ENCODE measurements at places on chromosomes 1 and 21.

GRCh38 chr1:213905344-213905743 is 82.4 kb upstream of the PROX1 start:
- DNase-seq: no peak

DNA sequence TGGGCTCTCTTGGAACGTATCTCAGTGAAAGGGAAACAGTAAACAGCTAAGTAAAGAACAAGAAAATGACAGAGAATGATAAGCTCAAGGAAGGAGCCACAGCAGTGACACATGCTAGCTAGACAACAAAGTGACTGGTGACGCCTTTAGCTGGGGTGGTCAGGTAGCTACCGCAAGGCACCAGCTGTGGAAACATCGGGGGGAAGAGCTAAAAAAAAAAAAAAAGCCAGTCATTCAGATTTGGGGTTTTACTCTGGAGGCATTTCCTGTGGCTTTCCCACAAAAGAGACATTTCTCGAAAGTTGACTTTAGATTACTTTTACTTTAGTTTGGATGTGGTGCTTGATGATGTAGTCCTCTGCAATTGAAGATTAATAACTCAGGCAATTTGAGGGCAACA is 2.1 kb downstream of the FHAD1 start:
- DNase-seq: peak; percentile 65

- DNase-seq: no peak
Measured at GRCh38 chr1:36628804-36629203, 146.1 kb upstream of the CSF3R start.

GRCh38 chr21:44785620-44786335 is 15.8 kb downstream of the UBE2G2 start:
- no peak for DNase-seq

DNA sequence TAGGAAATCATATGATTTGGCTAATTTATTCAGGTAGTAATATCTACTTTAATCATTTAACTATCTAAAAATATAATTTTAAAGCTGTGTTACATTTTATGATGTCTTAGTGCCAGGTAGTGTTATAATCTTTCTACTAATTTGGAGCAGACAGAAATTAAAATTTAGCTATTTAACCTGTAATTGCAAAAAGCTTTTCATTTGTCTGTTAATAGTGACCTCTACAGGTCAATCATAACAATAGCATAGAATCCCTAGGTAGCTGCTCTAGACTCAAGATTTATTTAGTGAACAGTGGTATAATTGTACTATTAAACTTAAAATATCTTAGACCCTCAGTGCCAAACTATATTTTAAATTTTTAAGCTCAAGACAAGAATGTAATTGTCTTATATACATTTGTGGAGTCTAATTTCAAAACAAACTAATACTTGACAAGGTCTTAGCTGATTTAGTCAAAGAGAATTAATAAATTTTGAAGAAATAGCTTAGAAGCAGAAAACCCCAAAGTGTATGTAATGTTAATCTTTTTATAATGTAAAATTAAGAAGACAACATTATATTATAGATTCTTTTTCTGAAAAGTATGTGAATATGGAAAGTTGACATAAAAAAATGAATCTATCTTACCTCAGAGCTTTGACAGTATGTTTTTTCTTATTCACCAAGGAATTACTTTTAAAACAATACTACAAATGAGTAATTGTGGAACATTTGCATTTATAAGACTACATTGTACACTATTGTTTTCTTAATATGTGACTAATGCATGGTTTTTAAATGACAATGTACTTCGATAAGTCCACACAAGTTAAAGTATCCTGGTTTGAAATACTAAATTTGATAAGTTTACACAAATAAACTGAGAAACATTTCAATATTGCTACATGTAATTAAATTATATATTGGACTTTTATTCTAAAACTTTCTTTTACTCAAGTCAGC is 64.1 kb upstream of the RNPC3 start:
- no peak for DNase-seq

DNA sequence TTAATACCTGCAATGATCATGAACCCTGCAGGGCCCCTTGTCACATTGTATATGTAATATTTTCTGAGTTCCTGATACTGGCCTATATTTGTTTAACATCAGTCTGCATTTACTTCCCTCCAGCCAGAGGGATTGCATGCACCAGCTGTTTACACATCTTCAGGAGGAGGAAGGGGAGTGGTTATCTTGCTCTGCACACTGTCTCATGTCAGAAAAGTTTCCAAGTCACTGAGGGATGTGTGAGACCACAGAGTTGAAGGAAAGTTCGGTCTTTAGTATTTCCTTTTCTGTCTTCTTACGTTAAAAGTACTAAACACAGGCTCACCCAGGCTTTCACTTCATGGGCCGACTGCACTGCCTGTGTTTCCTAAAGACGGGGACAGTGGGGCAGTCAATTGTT is 574.1 kb downstream of the LMO4 start:
- DNase-seq: no peak

GRCh38 chr1:246324711-246325110 is 182.4 kb downstream of the SMYD3 start:
- DNase-seq: no peak

DNA sequence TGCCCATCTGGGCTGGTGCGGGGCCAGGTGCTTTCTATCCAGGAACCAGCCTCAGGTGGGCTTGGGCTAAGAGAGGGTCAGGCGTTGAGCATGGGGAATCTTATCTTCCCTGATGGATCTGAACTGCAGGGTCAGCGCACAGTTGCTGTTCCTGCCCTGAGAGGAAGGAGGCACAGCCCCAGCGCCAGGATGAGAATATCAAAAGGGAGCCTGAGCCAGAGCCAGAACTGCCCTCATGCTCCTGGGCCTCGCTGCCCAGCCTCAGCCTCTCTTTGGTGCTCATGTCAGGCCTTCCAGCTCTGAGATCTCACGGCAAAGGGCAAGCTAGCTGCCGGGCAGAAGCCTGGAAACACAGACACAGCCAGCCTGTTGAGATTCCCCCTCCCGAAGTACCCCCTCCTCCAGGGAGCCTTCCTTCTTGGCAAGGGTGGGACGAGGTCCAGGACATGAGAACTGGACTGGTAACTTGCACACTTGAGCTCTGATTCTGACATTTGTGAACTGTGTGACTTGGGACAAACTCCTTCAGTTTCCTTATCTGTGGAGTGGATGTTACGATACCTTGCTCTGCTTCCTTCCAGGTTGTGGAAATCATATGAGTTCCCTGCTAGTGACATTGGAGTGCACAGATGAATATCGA is 1.2 kb upstream of the LAD1 start:
- no peak for DNase-seq

- no peak for DNase-seq
Measured at GRCh38 chr1:75640137-75640536, 29.2 kb upstream of the SLC44A5 start.

DNA sequence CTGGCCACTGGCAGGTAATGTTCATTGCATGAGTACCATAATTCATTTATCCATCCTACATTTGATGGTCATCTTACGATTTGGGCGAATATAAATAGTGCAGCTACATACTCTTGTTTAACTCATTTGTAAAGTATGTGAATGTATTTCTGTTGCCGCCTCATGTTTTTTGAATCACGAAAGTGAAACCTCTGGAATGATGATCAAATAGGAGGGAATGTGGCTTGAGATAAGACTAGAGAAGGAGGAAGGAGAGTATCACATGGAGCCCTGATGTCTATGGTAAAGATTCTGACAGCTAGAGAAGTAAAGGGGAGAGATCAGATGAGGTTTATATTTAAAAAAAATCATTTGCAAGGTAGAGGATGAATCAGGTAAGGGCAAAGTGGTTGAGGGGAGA is 8.0 kb downstream of the MRPS14 start:
- no peak for DNase-seq

DNA sequence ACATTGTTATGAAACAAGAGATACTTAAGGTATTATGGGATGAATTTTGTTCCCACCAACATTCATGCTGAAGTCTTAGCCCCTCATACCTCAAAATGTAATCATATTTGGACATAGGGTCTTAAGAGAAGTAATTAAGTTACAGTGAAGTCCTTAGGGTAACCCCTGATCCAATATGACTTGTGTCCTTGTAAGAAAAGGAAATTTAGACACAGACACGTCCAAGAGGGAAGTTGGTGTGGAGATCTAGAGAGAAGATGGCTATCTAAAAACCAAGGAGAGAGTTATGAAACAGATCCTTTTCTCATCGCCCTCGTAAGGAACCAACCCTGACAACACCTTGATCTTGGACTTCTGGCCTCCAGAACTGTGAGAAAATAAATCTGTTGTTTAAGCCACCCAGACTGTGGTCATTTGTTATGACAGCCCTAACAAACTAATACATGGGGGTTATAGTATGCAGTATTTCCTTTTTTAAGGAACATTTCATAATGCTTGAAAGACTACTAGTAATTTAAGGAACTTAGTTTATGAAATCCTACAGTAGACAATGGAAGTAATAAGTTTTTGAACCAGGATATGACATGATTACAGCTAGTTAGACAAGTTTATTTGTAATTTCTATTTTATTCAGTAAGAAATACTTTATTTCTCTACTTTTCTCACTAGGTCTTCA is 875.5 kb upstream of the ADGRL2 start:
- DNase-seq: no peak

DNA sequence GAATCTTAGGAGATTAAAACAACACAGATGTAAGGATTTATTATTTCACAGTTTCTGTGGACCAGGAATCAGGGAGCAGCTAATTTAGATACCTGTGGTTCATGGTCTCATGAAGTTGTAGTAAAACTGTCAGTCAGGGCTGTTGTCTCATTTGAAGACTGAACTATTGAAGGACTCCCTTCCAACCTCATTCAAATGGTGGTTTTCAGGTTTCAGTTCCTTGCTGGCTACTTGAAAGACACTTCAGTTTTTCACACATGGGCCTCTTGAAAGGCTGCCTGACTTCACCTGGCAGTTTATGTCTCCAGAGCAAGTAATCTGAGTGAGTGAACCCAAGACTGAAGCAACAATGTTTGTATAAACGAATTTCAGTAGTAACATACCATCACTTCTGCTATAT is 915.9 kb downstream of the PLA2G4A start:
- no peak for DNase-seq

GRCh38 chr1:204344665-204345355 is 14.9 kb downstream of the PLEKHA6 start:
- no peak for DNase-seq

GRCh38 chr1:13725714-13726175 is 25.8 kb downstream of the PRDM2 start:
- DNase-seq: peak; percentile 50

GRCh38 chr1:245611251-245611650 is 456.5 kb downstream of the KIF26B start:
- DNase-seq: no peak

- no peak for DNase-seq
Measured at GRCh38 chr1:225595452-225595851, 57.5 kb downstream of the ENAH start.

DNA sequence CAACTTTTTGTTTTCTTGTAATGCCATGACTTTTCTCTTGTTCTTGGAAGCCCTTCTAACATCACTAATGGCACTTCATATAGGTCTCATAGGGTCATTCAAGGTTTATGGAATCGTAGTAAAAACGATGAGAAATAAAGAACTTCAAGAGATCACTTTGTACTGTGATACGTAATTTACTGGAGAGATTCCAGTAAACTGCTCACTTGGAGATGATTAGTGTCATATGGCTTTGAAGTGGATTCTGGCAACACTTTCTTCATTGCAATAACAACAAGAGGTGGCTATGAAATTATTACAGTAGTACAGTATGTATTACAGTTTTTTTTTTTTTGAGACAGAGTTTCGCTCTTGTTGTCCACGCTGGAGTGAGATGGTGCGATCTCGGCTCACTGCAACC is 103.4 kb downstream of the RUSC1 start:
- DNase-seq: no peak

GRCh38 chr1:15727424-15727823 is 8.6 kb upstream of the SLC25A34 start:
- no peak for DNase-seq

DNA sequence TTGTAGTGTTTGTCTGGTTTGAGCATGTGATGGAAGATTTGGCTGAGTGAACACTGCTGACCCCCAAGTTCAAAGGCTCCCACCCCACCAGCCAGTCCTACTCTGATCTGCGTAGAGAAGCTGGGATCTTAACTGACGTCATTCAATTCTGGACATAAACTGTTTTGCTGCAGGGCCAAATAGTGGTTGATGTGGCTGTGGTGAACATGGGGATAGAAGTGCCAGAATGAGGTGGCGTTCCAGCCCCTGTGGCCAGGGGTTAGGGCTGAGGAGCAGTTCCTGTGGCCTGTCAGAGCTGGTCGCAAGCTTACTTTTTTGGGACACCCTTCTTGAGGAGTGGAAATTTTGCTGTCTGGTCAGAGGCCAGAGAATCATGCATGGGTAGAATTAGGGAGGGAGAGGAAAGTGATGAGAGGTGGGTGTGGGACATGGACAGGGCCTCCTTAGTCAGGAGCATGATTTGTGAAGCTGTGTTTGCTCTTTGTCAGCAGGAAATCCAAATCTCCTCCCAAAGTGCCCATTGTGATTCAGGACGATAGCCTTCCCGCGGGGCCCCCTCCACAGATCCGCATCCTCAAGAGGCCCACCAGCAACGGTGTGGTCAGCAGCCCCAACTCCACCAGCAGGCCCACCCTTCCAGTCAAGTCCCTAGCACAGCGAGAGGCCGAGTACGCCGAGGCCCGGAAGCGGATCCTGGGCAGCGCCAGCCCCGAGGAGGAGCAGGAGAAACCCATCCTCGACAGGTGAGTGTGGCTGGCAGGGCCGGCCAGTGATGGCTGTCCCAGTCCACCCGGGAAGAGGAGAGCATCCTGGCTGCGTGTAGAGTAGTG is 25.9 kb downstream of the SZRD1 start:
- DNase-seq: no peak

DNA sequence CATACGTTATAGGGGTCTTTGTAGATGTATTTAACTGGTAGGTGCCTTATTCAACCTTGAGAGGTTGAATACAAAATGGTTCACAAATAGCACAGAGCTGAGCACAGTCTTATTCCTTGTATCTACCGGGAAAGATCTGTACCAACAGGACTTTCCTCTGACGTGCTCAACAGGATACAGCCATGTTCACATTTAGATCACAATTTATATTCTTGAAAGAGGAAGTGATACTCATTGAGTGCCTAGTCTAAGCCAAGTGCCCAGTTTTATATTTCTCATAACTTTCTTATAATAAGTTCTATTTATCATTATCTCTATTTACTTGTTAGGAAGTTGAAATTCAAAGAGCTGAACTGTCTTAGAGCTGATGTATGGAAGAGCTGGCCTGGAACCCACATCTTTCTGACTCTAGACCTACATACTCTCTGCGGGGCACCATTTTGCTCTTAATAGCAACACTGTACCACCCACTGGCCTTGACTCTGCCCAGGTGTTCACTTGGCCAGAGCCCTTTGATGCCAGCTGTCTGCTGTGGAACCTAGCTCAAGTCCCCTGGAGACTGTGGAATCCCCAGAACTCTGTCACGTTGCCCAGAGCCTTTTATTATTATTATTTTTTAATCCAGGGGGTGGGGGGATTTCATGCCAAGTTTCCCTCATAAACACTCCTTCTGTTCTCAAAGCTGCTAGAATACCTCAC is 156.2 kb downstream of the TPR start:
- DNase-seq: no peak

GRCh38 chr1:36894824-36895223 is 139.5 kb downstream of the GRIK3 start:
- no peak for DNase-seq

DNA sequence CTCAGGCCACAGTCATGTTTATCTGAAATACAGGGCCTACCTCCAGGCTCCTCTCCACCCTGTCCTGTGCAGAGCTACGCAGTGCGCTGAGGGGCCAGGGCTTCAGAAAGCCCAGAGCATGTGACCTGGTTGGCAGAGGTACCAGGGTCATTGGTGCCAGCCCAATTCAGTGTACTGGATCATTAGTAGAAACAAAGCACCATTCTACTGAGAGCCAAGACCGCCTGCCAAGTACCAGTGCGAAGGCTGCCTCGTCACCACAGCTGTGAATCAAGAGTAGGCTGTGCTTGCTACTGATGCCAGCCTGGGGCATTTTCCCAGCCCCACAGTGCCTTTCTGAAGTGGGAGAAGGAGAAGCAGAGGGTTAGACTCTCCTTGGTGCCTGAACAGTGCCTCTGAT is 59.8 kb downstream of the CAPN9 start:
- DNase-seq: no peak
